Upper lobe of left lung (tissue), 6 donors: ENCODE measurements at places on chromosomes 1 and 21. TPM values are rescaled to one million over a fixed set of nuclear protein-coding genes. Genes with fewer than 3 reads are reported as not detected.

Gene ST6GALNAC3
- total RNA-seq = 10.5 TPM

GRCh38 chr1:46062651-46063319, 69.6 kb downstream of the PIK3R3 start:
- DNase-seq = no peak

DNA sequence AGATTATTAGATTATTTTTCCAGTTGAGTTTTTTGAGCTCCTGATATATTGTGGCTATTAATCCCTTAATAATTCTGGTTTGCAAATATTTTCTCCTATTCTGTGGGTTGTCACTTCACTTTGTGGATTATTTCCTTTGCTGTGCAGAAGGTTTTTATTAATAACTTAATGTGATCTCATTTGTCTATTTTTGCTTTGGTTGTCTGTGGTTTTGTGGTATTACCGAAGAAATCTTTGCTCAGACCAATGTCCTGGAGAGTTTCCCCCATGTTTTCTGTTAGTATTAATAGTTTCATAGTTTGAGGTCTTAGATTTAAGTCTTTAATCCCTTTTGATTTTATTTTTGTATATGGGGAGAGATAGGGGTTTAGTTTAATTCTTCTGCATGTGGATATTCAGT, 7.1 kb upstream of the TBX19 start:
- DNase-seq = no peak

DNA sequence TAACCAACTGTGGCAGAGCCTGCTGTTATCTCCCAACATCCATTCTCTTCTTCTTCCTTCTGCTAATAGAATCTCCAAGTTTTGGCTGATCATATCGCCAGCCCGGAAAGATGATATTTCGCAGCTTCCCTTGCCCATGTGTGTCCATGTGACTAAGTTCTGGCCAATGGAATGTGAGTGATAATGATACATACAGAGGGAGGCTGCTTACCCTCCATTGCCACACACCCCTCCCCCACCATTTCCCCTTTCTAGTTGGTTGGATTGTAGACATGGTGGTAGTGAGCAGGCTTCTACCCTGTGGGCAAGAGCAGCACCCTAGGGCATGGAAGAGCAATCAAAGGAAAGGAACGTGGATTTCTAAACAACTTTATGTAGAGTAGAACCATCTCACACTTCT, 48.8 kb downstream of the SLC9C2 start:
- no peak for DNase-seq

DNA sequence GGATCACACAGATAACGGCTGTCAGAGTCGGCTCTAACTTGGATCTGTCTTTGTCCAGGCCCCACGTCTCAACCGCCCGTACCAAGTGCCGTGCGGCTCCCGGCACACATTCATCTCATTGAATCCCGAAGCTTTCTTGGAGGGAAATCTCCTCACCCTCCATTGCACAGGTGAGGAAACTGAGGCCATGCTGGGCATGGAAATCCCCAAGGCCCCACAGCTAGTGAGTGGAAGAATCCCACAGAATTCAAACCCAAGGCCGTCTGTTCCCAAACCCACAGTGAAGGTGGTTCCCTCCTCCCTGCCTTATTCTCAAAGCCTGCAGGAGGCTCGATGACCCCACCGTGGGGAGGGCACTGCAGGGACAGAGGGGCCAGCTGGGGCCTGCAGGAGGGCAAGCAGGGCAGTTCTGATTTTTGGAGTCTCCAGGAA, 437.9 kb downstream of the MATN1 start:
- DNase-seq = no peak

- no peak for DNase-seq
Observed at GRCh38 chr1:91513160-91513559, 12.5 kb downstream of the CDC7 start.

DNA sequence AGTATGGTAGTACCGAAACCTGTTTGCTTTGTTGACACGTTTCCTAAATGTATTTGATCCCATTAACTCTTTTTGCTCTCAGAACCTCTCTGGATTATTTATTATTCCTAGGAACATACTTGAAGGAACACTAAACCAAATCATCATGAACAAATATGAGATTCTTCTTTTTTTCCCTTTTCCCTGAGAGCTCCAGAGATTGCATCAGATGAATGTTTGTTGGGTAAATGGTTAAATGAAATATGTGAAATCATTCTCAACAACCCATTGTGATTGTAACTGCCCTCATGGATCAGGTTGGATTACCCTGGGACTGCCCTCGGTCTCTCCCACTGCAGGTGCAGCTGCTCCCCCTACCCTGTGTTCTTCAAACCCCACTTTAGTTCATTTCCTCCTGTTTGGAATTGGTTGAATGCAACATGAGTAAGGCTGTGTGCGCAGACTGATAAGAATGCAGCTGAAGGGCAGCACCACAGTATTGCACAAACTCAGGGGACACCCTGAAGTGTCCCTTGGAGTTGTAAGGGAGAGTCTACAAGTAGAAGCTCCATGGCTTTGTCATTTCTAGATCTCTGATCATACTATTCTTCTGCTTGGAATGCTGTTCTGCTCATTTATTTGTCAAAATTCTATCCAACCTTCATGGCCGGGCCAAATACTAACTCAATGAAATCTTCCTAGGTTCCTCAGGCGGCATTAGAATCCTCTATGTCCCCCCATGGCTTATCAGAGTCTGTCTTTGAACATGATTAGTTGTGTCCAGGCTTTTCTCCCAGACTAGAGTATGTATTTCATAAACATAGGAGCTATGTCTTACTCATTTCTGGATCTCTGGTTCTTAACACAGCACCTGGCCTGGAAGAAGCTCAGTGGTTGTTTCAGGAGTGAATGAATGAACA, 47.1 kb upstream of the NEK2 start:
- no peak for DNase-seq

- no peak for DNase-seq
Observed at GRCh38 chr1:159841749-159842148, 15.1 kb downstream of the SLAMF8 start.
